Left lung (tissue), 14 donors: ENCODE measurements at places on chromosomes 5 and 9. TPM values are rescaled to one million over a fixed set of nuclear protein-coding genes. Genes with fewer than 3 reads are reported as not detected.

Gene SPINK14
- not detected for polyA plus RNA-seq

Gene ERMP1
- polyA plus RNA-seq = 24.8 TPM

DNA sequence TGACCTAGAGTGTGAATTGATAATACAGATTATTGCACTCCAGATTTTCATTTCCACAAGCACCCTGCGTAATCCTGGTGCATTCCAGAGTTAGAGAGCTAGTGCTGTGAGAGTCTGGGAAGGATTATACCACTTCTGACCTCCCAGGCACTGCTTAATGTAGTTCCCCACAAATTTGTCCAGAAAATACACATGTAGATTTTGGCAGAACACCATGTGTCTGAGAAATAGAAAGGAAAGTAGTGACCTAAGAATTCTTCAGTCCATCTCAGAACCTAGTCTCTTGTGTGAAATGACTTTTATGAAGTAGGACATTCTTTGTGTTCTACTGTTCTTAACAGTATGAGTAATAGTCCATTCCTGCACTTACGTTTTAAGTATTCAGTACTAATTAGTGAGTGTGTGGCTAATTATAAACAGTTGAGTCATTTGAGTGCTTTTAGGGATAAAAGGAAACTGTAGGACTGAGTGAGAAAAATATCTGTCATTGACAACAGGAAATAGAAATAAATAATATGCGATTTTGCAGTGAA is 27.8 kb upstream of the PTPDC1 start:
- H3K36me3 ChIP-seq = no peaks in the 10 kb centered on the region
- H3K4me1 ChIP-seq = no peaks in the 10 kb centered on the region
- H3K27ac ChIP-seq = peak overlapping the region; percentile 41
- no peak for DNase-seq

DNA sequence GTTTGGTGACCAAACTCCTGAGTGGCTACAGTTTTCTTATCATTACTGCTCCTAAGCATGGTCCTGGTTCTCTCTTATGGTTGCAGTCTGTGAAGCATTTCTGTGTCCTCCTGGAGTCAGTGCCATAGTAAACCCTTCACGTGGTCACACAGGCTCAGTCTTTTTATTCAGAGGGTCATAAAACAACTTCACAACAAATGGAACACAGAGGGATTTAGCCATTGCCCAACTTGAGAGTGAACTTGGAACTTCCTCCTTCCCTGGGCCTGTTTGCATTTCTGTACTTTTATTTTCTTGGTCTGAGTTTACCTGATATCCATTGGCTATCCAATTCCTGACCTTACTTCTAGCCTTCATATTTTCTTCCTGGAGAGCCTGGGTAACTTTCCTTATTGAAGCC is 144.9 kb downstream of the CCDC192 start:
- no peak overlapping the region for H3K4me3 ChIP-seq
- no peaks in the 10 kb centered on the region for H3K36me3 ChIP-seq
- no peaks in the 10 kb centered on the region for H3K27me3 ChIP-seq
- H3K27ac ChIP-seq = no peak overlapping the region
- no peaks in the 10 kb centered on the region for H3K4me1 ChIP-seq
